Kidney epithelial cell (primary cell): ENCODE measurements at places on chromosomes 5 and 9.
A peak's percentile ranks its signal among the peaks of the same experiment; 100 is the strongest.

DNA sequence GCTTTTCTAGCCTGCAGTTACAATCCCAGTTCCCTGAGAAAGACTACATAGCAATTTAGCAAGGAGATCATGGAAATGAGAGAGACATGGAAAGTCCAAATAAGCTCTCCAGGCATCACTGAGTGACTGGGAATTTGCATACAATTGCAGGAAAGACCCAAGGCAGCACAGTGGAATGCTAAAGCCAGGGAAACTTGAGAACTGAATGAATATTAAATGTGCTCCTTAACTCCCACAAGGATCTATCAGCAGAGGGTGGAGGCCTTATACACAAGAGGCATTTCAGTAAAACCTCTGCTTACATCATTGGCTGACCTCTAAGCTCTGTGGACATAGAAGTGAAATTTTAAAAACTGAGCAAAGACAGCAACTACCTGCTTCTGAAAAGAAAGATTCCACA lies 355.6 kb upstream of the DAB2 start:
- DNase-seq: no peak

- DNase-seq: no peak
Measured at GRCh38 chr5:109476292-109476691, 66.5 kb upstream of the PJA2 start.

- DNase-seq: no peak
Measured at GRCh38 chr5:43420241-43420640, 8.1 kb upstream of the CCL28 start.

DNA sequence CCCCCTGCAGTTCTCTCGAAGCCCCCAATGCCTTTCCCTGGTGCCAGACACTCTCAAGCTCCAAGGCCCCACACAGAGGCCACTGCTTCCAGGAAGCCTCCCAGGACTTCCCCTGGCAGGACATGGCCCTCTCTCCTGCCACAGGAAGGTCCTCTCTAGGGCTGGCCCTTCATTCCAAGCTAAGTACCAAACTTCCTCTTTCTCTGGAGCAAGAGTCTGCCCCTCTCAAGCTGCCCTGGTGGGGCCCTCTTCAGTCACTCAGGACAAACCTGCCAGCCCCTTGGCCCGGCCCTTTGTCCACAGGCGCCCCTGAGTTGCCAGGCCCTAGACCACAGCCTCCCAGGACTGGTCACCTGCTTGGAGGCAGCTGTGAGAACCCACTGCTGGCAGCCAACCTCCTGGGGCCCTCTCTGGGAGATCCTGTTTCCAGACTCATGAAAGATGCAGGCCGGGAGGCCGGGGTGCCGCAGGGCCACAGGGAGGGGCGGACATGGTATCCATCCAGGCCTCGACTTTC lies 6.6 kb downstream of the NINJ1 start:
- no peak for DNase-seq

DNA sequence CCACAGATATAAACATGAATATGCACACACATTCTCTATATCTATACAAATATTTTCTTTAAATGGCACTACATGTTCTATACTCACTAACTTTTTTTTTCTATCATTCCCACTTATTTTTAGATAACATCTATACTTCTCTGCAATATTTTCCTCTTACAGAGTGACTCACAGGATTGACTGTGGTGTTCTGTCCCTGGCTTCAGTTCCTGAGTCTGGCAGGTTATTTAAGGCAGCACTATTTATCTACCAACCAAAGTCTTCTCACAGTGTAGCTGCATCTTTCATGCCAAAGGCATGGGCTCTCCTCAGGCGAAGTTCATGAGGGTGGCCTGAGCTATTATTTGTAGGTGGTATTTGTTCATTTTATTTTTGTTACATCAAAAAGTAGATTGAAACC lies 409.0 kb downstream of the PRR16 start:
- no peak for DNase-seq

GRCh38 chr5:113771483-113771882 lies 258.0 kb downstream of the YTHDC2 start:
- DNase-seq: no peak

GRCh38 chr5:54927097-54927746 lies 58.2 kb downstream of the ESM1 start:
- DNase-seq: no peak

- no peak for DNase-seq
Measured at GRCh38 chr5:111962906-111963305, 205.9 kb upstream of the NREP start.

DNA sequence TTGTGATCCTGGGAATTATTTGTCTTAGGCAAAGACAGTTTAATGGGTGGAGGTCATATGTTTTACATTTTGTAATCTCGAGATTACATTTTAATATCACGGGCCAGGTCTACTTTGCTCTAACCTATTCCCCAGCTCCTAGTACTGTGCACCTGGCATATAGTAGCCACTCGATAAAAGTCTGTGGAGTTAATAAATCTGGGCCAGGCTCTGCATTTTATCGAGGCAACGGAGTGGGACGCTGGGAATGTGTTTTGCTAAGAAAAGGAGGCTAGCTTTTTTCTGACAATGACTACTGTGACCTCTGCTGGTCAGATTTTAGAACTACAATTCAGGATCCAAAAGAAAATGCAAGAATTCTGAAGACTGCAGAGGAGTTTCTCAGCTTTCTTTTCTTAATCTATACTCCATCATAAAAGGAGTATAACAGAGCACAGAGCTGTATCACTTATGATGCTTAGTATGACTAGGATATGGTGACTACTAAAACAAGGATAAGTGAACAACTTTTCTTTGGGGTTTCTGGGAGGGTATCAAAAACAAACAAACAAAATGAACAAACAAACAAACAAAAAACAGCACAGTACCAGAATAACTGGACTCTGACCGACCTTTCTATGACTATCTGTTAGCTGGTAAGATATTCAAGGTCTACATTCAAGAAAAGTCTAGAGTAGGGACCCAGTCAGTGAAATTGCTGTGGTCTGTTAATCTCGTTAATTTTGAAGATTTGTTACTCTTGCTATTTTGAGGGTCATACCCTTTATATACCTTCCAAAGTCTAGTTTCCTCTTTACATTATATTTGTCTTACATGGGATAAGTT lies 46.1 kb upstream of the CER1 start:
- peak; percentile 19 for DNase-seq
